ENCODE measurements at places on chromosomes 4 and X.

DNA sequence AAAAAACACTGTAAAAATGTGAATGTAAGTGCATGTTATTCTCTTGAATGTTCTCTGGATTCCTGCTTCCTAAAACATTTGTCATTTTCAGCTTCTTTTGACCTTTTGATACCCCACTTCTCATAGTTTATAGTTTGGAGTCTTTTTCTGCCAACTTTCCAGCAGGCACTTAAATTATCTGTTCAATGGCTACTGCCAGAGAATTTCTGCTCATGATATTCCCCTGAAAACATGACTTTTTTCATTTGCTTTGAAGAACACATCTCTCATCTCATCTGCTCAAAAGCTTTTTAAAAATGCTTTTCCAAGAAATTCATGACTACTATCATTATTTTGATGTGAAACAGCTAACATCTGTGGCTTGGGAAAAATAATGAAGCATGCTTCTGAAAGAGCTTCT, 269.7 kb upstream of the PCDH7 start:
- no peak for DNase-seq

GRCh38 chr4:122525865-122526264, 69.3 kb upstream of the IL2 start:
- DNase-seq: no peak

DNA sequence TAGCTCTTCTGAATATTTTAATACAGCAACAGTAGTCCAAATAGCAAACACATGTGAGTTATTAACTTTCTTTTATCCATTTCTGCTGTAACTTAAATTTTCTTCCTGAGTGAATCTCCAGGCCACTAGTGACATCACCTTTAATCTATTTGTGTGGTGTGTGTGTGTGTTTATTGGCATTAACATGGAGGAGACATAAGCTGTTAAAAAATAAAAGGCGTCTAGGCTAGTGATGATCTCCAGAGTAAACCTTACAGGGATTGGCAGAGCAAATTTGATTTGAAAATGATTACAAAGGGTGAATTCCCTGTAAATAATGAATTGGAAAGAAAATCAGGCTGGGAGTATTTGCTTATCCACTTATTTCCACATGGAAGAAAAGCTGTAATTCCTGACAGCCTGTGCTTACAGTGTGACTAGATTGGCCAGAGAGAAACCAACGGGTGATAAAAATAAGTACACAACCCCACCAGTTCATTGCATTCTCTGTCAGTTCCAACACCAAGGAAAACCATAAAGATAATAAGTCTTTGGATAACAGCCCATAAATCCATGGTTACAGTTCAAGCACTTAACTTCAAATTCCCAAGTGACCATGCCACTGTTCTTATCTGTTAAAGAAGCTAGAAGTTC, 186.1 kb downstream of the ENOX2 start:
- DNase-seq: no peak

DNA sequence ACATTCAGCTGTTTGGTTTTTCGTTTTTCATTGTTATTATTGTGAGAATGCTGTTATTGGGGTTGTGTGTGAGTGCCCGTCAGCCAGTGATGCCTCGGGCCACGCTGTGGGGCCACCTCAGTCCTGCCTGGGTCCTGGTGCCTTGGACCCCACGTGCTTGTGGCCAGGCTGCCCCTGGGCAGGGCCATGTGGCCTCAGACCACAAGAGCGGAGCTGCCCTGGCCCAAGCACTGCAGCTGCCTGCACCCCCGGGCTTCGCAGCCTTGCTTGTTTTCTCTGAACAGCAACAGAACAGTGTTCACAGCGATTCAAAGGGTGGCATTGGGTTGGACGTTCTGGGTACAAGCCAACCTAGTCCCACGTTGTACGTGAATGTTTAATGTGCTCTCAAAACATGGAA, 56.9 kb downstream of the CPLX1 start:
- no peak for DNase-seq

DNA sequence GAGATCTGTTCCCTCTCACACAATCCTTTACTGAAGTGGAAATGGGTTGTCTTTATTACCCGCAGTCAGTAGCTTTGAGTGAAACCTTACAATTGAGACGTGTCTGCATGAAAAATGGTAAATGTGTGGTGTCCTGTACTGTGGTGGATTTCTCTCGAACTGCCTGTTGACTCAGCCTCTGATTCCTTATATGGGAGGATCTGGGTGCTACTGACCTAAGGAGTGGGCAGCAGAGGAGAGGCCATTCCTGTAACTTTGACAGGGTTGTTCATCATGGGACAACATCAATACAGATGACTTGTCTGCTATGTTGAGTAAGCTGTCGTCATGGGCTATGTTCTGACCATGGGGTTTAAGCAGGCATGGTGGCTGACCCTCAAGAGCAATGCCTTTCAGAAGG, 159.6 kb upstream of the WDR1 start:
- no peak for DNase-seq

- DNase-seq: no peak
Observed at GRCh38 chr4:4383085-4383484, 3.8 kb upstream of the NSG1 start.

GRCh38 chr4:140096921-140097320, 57.1 kb downstream of the MAML3 start:
- no peak for DNase-seq

DNA sequence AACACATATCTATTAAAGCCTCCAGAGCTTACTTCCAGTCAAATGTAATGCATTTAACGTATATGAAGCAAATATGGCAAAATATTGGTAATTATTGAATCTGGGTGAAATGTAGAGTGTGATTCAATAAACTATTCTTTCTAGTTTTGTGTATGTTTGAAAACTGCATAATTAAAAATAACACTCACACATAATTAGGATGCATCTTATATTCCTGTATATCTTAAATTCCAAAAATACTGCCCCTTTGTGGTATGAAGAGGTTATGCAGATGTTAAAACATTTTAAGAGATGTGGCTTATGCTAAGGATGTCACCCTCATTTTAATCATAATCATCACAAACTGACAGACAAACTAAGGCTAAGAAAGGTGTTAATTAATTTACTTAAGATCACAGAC, 182.9 kb downstream of the COX18 start:
- DNase-seq: no peak

DNA sequence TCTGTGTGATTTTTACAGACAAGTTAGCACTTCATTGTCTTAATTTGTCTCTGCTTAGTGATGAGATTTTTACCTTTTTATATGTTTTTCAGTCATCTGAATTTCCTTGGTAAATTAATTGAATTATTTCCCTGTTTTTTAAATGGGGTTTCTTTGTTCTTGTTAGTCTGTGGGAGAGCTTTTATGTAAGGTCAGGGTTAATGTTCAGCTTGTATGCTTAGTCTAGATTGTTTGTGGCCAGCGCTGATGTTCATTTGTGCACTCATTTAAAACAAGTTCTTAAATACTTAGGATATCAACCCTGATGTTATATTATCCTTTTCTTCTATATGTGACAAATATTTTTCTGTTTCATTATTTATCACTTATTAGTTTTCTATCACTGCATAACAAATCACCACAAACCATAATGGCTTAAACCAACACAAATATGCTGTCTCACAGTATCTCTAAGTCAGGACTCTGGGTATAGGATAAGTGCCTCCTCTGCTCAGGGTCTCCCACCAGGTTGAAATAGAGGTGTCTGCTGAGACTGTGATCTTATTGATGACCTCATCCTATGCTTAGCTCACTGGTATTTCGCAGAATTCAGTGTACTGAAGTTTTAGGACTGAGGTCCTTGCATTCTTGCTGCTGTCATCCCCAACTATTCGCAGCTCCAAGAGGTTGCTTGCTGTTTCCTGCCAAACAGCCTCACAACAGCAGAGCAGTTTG, 53.2 kb downstream of the ATP10D start:
- DNase-seq: no peak

DNA sequence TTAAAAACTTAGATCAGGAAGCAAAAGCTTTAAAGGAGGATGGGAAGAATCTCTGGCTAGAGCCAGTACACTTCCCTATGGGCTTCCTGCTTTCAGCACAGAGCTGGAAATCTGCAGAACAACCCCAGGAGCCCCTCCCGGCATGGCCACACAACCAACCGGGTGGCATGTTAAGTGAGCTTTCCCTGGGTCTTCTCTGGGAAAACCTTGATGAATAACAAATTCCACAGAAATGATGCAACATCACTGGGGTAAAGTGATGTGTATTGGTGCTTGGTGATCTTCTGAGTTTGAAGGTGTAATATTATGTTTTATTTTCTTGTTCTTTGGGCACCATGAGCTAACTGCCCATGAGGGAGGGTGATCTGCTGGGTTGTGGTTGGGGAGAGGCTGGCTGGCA, 22.1 kb downstream of the NHS start:
- no peak for DNase-seq

GRCh38 chrX:16433021-16433420, 216.9 kb upstream of the S100G start:
- DNase-seq: no peak

GRCh38 chr4:137804906-137805495, 272.7 kb upstream of the PCDH18 start:
- DNase-seq: no peak

DNA sequence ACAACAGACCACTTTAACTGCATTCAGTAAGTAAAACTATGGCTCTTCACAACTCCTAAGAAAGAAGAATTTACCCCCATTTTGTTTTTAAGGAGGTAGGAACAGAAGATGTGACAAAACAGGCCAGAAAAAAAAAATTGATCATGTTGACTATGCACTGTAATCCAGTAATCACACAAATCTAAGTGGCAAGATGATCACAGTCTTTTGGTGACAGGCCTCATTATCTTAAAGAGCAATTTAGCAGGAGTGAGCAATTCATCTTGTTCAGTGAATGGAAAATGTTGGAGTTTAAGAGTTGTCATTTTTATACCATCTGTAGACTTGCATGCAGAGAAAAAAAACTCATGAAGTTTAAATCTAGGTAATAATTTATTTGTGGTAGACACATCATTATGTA, 115.1 kb downstream of the SLC39A8 start:
- no peak for DNase-seq

DNA sequence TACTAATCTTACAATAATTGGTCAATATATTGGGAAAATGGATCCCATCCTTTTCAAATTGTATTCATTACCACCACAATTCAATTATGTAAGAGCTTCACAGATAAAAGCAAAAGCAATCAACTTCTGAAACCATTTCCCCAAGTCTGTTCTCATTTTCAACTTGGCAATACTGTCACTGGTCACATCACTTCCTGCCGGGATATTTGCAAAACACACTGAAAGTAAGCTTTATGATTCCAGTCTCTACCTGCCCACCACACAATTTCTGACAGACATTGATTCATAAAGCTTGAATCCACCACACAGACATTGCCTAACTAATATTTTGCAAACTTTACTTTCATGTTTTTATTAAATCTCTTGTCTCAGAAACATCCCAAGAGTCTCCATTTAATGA, 53.6 kb downstream of the LIN54 start:
- DNase-seq: no peak

DNA sequence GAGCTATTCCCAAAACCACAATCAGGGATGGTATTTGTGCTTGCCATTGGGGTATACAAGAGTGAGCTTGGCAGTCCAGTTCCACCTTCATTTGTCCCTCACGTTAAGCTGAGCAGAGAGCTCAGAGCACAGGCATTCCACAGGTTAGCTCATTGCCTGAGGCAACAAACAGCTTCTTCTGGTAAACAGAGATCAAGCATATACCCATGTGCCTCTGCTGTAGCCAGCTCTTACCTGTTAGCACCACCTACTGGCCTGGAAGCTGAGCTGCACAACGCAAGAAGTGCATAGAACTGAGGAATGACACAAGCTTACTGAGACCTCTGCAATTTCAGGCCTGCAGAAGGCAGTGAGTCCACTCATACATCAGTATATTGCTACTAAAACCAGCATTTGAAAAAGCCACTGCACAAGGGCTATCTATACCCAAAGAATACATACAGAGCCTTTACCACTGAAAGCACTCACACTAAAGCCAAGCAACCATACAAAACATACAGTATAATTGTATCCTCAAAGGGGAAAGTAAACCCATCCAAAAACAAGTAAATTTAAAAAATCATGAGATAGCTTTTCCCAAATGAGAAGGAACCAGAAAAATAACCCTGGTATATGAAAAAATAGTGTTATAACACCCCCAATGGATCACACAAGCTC, 258.3 kb upstream of the GABRA2 start:
- DNase-seq: no peak

- DNase-seq: no peak
Observed at GRCh38 chr4:16858275-16858752, 40.1 kb downstream of the LDB2 start.

GRCh38 chr4:128863312-128864075, 54.0 kb downstream of the JADE1 start:
- DNase-seq: peak; percentile 82

- no peak for DNase-seq
Observed at GRCh38 chrX:37350034-37350365, 836 bp downstream of the PRRG1 start.

DNA sequence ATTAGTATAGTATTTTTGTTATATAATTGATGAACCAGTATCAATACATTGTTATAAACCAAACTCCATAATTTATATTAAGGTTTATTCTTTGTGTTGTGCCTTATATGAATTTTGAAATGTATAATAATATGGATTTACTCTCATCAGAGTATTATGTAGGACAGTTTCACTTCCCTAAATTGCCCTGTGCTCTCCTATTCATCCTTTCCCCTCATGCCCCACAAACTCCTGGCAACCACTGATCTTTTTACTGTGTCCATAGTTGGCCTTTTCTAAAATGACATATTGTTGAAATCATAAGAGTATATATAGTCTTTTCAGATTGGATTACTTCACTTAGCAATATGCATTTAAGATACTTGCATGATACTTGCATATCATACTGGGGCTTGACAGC, 958.1 kb upstream of the GRID2 start:
- DNase-seq: no peak

DNA sequence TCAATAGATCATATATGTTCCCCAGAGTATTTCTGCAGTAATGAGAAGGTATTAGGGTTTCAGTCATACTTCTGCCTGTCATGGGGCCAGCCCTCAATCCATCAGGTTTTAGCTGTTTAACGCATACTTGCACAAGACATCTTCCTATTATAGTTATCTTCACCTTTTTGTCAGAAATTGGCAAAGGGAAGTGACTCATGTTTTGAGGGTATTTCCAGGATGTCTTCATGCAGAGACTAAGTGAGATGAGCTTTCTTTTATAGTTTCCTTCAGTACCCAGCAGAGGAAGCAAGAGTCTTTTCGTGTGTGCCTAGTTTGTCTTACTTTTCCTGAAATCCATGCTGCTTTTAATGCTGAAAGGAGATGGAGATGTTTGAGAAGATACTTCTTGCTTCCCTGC, 9.5 kb downstream of the CSTF2 start:
- no peak for DNase-seq

DNA sequence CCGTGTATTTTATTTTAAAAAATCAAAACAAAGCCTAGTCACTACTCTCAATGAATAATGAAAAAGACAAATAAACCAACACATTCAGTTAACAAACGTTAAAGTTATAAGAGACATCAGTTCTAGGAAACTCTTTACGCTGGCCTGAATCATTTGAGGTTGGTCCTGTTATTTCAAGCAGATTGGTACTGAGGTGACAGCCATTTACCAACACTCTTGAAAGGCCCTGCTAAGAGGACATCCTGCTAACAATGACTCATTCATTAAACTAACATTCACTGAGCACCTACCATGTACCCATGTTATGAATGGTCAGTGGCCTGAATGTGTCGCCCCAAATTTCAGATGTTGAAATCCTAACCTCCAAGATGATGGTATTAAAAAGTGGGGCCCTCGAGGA, 57.1 kb upstream of the ADGRG2 start:
- DNase-seq: no peak

Measured in nucleus accumbens (tissue), 56 donors.